ENCODE measurements at places on chromosomes 7 and 10.
A peak's percentile ranks its signal among the peaks of the same experiment; 100 is the strongest.

DNA sequence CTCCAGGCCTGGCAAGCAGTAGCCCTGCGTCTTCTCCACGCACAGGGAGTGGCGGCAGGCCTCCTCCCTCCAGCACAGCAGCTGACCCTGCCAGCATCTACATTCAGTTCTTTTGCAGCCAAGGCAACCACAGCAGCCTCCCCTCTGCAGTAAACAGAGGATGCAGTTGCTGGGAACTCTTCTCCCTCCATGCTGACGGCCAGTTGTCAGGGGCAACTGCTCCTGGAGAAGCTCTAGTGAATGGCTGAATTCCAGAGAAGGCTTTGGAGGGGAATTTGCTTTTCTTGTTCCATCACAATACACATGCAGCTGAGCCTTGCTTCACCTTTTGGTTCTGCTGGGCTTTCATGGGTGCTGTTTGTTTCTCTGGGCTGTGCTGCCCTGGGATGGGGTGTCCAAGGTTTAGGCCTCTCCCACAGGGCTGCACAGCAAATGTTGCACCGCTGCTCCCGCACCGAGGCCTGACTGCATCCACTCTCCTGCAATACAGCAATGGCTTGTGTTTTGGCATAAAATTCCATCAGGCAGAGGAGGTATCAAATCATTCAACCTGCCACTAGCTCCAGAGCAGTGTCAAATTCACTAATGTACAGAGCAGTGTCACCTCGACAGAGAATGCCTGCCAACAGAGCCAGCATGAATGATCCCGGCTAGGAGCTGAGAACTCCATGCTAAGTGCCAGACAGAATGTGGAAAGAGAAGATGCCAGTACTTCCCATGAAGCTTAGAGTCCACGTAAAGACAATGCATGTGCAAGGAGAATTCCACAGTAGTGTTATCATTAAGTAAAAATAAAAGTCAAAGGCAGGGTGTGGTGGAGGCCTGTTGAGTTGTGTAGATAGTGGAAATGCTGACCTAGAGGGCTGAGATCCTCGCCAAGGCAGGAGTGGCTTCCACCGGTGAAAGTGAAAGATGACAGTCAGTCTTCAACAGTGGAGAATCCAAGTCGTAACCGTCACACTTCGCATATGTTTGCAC, 399.6 kb downstream of the DPP6 start:
- no peak for DNase-seq

- no peak for DNase-seq
These were observed 1169.9 kb downstream of the TYW1 start for GRCh38 chr7:68166525-68166924.

DNA sequence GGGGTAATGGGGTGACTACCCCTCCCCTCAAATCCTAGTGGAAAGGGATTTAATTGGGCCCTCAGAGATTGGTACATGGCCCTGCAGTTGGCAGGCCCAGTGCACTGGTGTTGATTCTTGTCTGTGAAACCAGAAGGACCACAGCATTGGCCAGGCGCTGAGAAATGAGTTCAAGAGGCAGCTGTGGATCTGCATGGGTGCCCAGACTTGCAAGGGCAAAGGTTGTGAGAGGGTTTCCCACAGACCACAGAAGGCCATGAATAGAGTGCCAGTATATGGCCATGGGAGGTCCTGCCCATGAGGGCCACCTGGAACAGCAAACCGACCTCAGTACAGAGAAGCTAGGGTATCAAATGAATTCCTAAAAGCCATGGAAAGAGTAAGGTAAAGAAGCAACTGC, 32.9 kb downstream of the TMEM168 start:
- no peak for DNase-seq

DNA sequence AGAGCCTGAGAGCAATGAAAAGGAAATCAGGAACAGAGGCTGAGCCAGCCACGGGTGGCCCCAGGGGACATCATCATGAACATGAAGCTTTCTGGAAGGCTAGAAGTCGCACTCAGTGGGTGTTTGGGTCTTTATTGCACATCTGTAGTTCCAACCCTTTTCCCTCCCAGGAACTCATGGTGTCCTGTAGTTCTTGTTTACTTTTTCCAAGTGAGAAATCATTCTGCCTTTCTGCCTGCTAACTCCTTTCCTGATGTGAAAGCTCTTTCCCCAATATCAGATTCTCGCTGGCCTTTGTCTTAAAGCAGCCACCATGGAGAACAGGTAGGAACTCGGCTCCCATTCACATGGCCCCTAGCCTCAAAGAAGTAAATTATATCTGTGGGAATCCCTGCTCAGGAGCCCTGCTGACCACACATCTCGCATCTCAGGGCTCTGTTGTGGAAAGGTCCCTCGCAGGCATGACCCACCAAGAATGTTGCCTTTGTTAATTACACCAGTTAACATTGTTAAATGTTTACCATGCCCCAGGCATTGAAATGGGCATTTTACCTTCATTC, 542.7 kb downstream of the TNS3 start:
- DNase-seq, result no peak

GRCh38 chr7:223861-224260, 31.5 kb downstream of the FAM20C start:
- DNase-seq, result no peak

- DNase-seq, result no peak
These were observed 81.0 kb upstream of the STK17A start for GRCh38 chr7:43501870-43502269.

- no peak for DNase-seq
These were observed 135.8 kb downstream of the KCNMA1 start for GRCh38 chr10:77501846-77502261.

- peak; percentile 62 for DNase-seq
These were observed 163.7 kb downstream of the SRPK2 start for GRCh38 chr7:105224884-105225651.

DNA sequence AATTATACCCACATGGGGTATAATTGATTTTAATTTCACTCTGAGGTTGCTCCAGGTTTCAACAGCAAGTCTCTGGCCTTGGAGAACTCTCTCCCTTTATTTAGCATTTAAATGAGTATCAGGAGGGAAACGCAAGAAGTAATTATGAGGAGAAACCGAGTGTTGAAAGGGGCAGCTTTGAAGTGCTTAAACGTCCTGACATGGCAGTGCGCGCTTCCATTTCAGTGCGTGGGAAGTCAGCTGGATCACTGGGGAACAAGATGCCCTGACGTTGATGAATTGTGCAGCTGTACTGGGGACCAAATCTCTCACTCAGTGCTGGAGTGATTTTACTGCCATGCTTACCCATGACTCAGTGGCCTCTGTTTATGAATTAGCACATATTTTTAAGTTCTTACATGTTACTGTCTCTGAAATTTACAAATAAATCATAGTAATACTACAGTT, 106.0 kb upstream of the PRR15 start:
- DNase-seq, result no peak

DNA sequence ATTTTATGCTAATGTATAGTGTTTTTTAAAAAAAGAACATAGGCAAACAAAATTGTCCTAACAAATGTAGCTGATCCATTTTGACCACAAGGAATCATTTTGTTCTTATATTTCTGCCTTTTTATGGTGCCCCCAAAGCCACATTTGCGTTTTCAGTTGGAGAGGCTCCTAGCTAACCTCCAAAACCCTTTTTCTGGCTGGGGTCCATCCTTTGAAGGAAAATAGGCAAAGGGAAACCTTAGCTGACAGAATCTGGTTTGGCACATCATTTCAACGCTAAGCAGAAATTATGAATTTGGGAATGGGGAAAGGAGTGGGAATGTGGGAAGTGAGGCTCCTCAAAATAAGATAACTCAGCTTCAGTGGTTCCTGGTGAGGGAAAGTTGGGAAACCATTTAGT, 25.6 kb upstream of the SLC25A13 start:
- DNase-seq, result no peak

- DNase-seq, result no peak
These were observed 15.5 kb upstream of the PTPRN2 start for GRCh38 chr7:158602905-158603772.

- peak; percentile 13 for DNase-seq
These were observed 52.2 kb downstream of the UNC5B start for GRCh38 chr10:71264345-71265200.

GRCh38 chr10:69352569-69353264, 64.0 kb downstream of the TACR2 start:
- no peak for DNase-seq

GRCh38 chr7:22681852-22682657, 44.9 kb upstream of the IL6 start:
- DNase-seq, result no peak

DNA sequence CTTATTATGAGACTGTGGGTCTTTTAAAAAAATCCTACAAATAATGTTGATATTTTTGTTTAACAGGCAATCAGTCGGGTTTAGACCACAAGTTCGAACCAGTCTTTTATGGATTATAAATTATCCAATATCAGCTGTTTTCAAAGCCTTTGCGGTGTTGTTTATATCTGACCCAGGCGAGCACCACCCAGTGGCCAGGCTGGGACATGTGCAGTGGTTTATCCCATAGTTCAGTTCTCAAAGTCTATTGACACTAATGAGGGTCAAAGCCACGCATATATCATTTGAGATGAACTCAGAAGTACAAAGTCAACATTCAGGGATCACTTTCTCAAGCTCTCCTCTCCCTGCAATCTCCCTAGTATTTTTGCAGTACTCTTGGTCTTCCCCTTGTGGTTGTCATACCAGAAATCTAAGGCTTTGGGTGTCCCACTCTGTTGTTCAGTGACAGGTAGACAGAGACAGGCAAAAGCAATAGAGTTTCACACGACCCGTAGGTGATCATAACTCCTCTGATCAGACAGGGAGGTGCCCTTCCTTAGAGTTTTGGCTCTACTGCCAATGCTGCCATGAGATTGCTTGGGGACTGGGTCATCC, 117.4 kb upstream of the POM121L12 start:
- DNase-seq, result peak; percentile 2

DNA sequence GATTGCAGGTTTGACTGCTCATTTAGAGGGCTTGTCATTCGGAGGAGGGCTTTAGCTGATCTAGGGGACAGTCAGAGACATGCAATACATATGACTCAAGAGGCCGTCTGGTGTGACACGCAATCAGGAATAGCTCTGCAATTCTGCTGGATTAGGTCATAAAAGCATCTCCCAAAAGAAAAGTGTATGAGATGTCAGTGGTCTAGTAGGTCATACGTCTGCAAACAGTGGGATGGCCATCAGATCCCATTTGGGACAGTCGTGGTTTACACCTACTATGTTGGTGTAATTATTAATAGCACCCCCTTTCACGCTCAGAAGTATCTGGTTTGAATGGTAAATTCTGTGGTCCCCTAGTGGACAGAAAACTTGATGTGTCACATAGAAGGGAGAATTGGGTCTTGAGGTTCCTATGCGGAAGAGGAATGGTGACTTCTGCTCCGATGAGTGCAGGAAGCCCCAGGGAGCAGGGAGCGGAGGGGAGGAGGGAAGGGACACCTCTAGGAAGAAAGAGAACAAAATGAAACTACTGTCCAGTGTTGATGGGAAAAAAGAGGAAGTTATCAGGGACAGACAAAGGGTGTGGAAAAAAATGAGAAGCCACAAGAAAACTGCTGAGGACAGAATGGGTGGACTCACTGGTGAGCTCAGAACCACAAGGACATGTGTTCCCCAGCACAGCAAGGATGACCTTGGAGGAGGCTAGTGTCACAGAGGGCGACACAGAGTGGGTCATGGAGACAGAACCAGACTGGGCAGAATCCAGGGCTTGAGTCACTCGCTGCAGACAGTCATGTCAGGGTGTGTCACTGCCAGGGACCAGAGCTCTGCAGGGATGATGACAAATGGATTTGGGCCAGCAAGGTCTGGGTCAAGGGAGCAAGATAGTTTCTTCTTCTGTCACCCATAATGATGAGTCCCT, 59.9 kb downstream of the MAP3K8 start:
- peak; percentile 87 for DNase-seq

GRCh38 chr10:77144656-77145055, 493.0 kb downstream of the KCNMA1 start:
- DNase-seq, result peak; percentile 20

GRCh38 chr7:149724661-149725425, 48.5 kb downstream of the ZNF467 start:
- DNase-seq, result no peak

GRCh38 chr7:106126170-106126938, 14.2 kb upstream of the SYPL1 start:
- DNase-seq, result peak; percentile 64

GRCh38 chr10:47123716-47124288, 176.2 kb upstream of the GDF10 start:
- DNase-seq, result no peak

DNA sequence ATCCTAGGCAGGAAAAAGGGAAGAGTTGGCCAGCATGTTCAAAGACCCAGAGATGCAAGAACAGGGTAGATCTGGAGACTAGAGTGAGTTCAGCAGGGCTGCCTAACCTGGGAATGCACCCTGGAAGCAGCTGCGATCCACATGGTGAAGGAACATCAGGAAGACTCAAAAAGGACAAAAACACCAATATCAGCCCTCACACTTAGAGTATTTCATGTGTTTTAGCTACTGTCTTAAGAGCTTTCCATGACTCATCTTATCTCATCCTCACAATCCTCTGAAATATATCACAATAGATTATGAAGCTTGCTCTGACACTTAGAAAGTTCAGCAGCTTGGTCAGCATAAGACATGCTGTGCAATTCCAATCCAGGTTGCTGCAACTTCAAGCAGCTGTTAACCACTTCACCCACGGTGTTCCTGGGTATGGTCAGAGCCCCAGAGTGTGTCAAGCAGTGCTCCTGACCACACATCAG, 380.9 kb downstream of the PARD3 start:
- DNase-seq, result no peak

DNA sequence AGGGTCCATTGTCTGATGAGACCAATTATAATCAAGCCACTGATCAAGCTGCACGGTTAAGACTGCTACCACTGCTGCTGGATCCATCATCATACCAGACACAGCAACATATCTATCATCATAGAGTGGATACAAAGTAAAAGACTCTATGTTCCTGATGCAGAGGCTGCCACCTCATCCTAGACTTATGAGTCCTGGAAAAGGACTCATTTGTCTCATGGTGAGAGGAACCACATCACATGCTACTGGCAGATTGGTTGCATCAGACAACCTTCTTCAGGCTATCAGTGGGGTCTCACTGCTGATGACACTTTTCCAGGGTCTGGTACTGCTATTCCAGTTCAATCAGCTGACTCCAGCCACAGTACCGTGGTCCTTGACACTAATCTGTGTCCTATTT, 79.0 kb downstream of the ABI1 start:
- no peak for DNase-seq

GRCh38 chr10:11510281-11510680, 101.2 kb downstream of the USP6NL start:
- no peak for DNase-seq

DNA sequence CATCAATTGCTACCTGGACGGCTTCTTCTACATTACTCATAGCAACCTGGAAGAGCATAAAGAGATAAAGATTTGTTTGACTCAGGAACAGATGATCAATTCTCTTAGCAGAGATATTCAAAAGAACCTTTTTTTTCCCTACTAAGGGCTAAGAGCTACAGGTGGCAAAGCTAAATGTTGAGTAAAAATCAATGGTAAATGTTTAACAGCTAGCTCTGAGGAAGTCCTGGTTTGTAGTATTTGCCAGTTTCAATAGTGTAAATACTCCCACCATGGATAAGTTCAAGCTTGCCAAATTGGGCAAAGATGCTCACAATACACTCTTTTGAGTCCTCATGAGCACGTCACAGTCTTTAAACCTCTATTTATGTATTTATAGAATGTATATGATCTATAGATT, 64.0 kb downstream of the AKR1E2 start:
- DNase-seq, result no peak

All from hematopoietic multipotent progenitor cell treated with erythropoietin and hydrocortisone succinate and interleukin-3 and kit ligand, for 6 days (in vitro differentiated cells).